GM04503 (cell line): ENCODE measurements at places on chromosomes 11 and 22.

DNA sequence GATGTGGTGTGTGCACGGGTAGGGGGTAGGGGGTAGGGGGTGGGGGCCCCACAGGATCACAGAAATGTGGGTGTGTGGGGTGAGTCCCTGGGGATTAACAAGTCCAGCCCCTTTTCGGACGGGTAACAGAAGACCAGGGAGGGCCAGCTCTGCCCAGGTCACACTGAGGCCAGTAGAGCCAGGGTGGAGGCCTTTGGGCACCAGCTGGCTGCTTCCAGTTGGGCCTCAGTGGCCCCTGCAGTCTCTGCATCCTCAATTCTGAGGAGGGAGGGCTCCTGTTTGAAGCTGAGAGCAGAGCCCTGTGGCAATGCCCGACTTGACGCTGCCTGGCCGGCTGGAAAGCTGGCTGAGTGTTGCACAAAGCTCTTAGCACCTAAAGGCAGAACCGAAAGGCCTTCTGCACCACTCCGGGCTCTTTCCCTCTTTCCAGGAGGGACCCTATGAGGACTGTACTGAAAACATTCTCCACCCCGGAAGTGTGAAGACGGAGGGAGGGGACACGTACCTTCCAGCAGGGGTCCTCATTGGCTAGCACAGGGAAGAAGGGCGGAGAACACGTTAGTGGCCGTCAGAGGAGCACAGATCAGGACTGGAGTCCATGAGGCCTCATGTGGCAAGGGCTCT is 120.4 kb downstream of the PHF21B start:
- DNase-seq, result no peak

DNA sequence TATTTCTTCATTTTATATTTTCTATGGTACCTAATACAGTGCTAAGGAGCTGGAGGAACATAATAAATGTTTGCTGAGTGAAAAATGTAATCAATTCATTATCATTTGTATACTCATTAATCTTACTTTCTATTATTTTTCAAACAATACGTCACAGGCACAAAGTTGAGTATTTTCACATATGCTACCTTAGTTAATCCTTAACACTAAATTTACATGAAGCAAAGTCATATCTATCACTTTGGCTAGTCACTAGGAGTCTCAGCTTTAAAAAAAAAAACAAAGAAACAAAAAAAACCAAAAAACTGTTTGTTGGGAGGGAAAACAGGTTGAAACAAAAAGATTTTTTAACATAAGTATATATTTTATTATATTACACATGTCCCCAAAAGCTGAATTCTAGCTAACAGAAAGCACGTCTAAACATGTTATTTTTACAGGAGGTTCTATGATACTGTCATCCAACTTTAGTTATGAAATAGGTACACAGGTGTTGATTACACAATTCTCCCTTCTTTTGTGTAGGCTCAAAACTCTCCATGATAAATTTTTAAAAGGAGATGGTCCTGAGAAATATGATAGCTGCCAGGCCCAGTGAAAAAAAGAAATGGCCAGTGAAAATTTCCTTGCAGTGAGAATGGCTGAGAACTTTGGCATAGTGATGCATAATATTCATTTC is 14.3 kb downstream of the HPS5 start:
- no peak for DNase-seq

GRCh38 chr11:80365076-80365725 is 924.4 kb upstream of the TENM4 start:
- no peak for DNase-seq

- no peak for DNase-seq
Measured at GRCh38 chr11:75667831-75668450, 897 bp downstream of the MAP6 start.

DNA sequence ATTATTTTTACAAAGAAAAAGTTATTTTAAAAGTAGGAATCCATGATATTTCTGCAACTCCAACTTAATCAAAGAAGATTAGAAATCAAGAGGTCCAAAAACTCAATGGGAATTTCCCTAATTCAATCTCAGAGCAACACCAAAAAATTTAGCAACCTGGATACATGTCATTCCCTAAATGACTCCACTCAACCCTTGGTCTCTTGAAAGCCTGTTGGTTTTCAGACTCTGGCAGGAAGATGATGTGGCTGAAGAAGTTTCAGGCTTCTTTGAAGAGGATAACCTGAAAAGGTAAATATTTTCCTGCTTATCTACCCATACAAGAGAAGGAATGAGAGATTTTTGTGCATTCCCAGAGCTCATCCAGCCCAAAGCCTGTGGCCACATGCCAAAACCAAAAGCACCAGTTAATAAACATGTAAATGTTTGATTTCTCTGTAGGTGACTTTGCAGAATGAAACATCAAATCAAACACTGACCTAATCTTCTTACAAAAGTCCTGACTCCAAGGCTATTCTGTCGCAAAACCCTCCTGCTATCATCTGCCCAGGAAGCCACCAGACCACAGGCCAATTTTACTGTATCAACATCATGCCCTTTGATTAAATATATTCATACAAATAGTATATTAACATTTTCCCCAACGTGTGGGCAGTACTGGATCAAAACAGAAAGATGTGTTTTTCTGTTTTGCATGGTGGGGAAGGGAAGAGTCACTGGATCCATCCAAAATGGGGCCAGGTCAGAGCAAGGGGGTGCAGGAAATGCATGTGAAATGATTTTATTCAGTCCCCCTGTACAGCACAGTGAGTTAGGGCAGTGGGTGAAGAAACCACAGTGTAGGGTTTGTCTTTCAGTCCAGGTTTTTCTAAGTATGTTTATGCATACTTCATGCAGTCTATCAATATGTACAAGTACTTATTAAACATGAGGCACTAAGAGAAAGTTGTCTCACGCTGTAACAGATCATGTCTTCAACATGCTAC is 38.8 kb downstream of the SMCO4 start:
- DNase-seq, result no peak

DNA sequence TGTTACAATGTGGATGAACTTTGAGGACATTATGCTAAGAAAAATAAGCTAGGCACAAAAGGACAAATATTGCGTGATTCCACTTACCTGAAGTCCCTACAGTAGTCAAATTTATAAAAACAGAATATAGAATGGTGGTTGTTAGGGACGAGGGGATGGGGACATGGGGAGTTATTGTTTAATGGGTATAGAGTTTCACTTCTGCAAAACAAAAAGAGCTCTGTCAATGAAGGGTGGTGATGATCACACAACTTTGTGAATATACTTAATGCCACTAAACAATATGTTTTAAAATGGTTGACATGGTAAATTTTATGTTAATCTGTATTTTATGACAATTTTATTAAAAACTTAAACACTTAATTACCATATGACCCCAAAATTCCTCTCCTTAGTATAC is 26.1 kb downstream of the INTS4 start:
- DNase-seq, result no peak

DNA sequence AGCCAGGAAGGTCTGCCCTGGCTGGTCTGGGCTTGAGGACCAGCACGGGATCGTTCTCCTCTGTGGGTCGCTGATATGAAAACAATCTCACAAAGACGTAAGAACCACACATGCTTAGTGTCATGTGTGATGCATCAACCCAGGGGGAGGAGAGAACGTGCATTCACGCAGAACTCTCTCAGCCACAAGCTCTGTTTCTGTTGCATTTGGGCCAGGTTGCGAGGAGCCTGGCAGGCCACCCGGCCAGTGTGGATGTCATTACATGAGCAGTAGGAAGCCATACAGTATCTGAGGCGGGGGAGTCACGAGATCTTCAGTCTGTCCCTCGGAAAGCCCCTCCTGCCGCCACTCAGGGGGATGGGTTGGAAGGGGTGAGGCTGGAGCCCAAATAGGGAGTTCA is 53.1 kb upstream of the KCNQ1OT1 start:
- no peak for DNase-seq
